ENCODE measurements at places on chromosomes 5 and 9. TPM values are rescaled to one million over a fixed set of nuclear protein-coding genes. Genes with fewer than 3 reads are reported as not detected.

The NUTM2G gene
- 0.27 TPM for polyA plus RNA-seq

- DNase-seq = no peak
These were observed 1378.5 kb upstream of the NUDT12 start for GRCh38 chr5:104941030-104941645.

DNA sequence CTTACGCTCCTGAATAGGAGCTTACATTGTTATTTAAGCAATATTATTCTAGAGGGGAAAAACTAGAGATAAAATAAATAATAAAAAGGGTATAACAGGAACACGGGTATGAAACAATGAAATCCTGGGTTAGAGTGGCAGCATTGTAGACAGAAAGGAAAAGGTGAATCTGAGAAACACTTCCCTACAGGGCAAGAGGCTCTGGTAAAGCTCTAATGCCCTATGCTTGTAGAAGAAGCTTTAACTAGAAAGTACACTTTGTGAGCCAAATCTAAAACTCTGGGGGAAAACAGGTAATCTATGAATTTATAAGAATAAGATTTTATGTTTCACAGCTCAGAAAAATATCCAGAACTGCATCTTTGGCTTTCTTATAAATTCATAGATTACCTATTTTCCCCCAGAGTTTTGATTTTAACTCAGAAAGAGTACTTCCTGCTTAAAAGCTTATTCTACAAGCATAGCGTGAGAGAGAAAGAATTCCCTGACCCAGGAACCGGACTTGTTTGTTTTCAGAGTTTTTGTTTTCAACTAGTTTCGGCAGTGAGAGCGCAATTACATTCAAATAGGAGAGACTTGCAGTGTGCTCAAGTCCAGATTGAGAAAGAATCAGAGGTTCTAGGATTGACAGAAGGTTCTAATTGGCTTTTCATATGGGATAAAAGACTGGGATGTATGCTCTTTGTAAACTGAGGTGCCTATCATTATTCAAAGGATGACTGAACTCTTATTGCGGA, 651.0 kb upstream of the RORB start:
- no peak for DNase-seq

GRCh38 chr9:93155716-93156474, 21.8 kb upstream of the NINJ1 start:
- DNase-seq = no peak

DNA sequence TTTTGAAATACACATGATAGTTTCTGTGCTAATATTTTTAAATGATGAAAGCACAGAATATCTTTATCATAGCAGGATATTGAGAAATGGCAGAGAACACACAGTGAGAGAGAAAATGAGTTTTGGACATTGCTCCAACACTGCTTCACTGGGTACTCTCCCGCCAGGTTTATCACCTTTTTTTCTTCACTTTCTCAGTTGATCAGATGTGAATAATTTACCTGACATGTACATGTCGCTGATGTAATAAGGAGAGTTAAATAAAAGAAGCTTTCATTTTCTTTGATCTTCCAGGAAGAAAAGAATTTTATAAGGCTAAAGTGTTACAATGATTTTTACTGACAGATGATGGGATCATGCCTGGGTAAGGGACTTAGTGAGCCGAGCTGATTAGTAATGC, 134.5 kb downstream of the ALDH1A1 start:
- no peak for DNase-seq

- no peak for DNase-seq
These were observed 48.9 kb upstream of the BOD1 start for GRCh38 chr5:173665326-173665725.

DNA sequence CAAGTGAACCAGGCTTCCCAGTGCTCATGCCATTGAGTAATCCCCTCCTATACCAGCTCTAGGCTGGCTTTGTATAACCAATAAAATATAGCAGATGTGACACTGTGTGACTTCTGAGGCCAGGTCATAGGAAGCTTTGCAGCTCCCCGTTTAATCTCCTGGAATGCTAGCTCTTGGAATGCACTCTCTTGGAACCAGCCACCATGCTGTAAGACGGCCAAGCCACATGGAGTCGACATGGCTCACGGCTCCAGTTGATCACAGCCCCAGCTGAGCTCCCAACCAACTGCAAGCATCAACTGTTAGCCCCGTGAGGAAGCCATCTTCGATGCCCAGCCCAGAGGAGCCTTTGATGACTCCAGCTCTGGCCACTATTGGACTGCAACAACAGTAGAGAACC, 74.5 kb downstream of the SH3TC2 start:
- no peak for DNase-seq

All from left renal cortex interstitium (tissue), 4 donors.